Bladder microvascular endothelial cell (primary cell): ENCODE measurements at places on chromosomes 7 and 10. TPM values are rescaled to one million over a fixed set of nuclear protein-coding genes. Genes with fewer than 3 reads are reported as not detected.

CLIP2 gene
- total RNA-seq: 31.7 and 65.3 TPM in 2 replicates

TDRD1 gene
- not detected in 2 replicates for total RNA-seq

PNLIP gene
- not detected in 2 replicates for total RNA-seq

HOXA2 gene
- total RNA-seq: 0.44 and 0.49 TPM in 2 replicates

NEURL1 gene
- under 0.01 and 0.06 TPM in 2 replicates for total RNA-seq

CRPPA gene
- 0.97 and 2.1 TPM in 2 replicates for total RNA-seq
